Activated CD8-positive, alpha-beta memory T cell treated with anti-CD3 and anti-CD28 coated beads for 4 hours (primary cell): ENCODE measurements at places on chromosomes 3 and 15.

GRCh38 chr15:63820210-63820609 lies 13.5 kb downstream of the HERC1 start:
- DNase-seq: no peak

GRCh38 chr3:189806171-189806951 lies 175.2 kb downstream of the TP63 start:
- DNase-seq: no peak

GRCh38 chr3:53826048-53826447 lies 20.2 kb downstream of the CHDH start:
- DNase-seq: no peak

DNA sequence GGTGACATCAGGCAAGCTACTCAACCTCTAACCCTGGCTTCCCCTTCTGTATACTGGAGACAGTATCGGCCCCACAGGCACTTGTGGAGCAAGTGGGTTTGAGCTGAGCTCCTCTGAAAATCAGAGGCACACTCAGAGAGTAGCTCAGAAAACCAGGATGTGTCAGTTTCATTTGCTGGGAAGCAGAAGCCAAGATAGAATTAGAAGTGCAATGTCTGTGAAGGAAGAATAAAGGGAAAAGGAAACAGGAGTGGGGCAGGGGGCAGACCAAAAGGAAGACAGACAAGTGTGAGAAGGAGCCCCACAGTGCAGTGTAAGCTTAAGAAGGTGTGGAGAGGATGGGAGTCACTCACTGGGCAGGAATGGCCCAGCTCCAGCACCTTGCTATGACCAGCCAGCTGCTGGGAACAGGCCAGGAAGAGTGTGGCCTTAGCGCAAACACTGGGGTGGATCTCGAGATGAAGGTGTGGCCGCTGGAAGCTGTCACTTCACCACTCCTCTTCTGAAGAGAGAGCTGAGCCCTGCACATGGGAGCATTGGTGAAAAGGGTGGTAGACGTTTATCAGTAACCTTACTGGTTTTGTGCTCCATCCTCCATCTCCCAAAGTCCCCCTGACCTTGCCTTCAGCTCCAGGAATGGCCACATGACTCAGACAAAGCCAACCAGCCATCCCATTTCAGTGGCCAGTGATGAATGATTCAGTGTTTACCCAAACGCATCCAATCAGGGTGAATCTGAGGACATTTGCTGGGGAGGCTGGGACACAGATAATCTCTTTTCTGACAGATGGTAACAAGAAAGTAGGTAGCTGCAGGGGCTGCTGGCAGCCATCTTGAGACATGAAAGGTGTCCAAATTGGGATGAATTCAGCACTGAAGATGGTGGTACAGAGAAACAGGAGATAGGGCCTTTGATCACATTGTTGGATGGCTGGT lies 108.4 kb downstream of the SHQ1 start:
- no peak for DNase-seq

GRCh38 chr3:73866846-73867245 lies 242.1 kb upstream of the PDZRN3 start:
- DNase-seq: no peak

DNA sequence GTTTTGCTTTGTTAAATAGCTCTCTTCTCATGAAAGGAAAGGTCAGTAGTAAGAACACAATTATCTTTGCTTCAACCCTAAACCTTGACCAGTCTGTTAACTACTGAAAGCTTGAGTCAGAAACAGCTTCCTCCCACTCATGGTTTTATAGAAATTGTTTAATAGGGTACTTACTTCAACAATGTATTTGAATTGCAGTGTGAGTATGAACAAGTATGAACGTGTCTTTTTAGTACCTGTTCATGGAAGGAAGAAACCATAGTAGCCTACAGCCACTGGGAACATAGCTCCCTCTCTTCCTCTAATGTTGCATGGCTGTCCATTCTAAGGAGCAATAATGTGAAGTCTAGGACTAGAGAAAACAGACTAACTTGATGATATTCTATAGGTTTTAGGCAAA lies 311.0 kb downstream of the MCTP2 start:
- no peak for DNase-seq

DNA sequence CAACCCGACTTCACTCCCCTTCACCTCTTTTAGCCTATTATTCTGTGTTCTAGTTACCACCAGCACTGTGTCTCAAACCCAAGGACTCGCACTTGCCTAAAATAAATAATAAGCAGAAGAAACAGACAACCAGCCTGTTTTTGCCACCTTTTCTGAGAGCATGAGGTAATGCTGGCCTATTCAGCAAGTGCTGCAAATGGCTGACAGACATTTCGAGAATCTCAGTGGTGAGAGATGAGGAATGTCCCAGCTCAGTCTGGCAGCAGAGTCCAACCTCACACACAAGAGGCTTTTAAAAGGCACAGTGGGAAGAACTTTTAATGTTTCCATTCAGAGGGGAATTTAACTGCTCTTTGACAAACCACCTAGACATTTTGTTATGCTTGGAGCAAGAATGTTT lies 143.3 kb upstream of the GMNC start:
- DNase-seq: no peak

DNA sequence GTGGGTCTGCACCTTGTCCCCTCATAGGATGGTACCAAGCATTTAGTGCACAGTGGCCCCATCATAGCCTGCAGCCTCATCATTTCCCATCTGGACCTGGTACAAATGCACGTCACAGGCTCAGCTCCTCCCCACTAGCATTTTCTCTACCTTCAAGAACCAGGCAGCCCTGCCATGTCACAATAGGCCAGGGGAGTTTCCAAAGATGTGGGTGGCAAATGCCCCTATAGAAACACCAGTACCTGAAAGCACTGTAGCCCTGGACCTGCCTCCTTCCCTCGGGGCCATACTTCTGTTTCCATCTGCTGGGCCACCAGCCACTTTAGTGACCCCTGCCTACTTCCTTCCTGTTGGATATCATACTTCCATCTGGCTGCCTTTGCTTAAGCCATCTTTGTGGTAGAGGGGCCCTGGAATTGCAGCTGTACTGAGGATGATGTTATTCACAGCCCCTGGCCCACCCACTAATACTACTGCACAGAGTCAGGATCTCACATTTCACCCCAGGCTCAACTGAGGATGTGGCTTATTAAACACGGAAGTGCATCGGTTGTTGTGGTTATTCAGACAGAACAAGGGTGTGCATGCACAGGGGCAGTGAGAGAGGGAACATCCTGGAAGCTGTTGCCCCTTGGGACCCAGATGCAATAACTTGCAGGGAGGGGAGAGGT lies 3.8 kb downstream of the TCTA start:
- DNase-seq: peak; percentile 33

DNA sequence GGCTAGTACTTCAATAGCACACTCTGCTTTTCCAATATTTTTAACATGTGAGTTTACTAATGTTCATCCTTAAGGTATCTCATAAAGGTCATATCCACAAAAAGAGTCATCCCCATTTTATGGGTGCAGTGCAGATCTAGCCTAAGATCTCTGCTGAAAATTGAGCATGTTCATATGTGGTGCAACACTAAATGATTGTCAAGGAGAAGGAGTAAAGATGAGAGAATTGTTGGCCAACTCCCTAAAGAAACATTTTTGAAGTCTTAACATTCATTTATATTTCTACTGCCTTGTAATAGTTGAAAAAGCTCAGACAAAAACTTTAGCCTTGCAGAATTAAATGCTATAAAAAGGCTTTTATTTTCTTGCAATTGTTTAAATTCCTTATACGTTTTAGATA lies 1159.6 kb downstream of the TBL1XR1 start:
- DNase-seq: no peak

- no peak for DNase-seq
These were observed 45.5 kb upstream of the TNFSF10 start for GRCh38 chr3:172568701-172569100.

GRCh38 chr3:160860346-160860745 lies 104.3 kb downstream of the PPM1L start:
- DNase-seq: no peak

DNA sequence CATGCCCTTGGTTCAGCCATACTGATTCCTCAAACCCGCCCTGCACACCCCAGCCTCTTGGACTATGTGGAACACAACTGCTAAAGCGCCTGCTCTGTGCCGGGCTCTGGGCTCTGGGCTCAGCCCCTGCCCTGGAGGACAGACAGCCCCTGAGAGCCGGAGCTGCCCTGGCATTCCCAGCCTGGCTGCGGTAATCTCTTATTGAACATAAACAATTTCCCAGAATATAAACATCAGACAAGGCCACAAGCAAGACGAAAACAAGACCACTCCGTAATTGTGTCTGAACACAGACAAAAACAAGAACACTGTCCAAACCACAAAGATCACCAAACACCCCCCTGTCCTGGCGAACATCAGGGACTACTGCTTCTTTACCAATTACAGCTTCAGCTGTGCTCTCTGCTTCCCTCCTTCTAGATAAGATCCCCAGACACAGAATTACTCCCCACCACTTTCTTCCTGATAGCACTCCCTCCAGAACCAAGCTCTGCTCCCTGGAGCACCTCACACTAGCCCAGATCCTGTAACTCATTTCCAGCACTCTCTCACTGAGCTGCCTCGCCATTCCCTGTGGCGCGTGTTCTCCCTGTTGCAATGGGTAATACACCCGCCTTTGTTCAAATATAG lies 57.1 kb upstream of the TLE3 start:
- no peak for DNase-seq

GRCh38 chr3:197949191-197949777 lies 706 bp upstream of the RPL35A start:
- no peak for DNase-seq

DNA sequence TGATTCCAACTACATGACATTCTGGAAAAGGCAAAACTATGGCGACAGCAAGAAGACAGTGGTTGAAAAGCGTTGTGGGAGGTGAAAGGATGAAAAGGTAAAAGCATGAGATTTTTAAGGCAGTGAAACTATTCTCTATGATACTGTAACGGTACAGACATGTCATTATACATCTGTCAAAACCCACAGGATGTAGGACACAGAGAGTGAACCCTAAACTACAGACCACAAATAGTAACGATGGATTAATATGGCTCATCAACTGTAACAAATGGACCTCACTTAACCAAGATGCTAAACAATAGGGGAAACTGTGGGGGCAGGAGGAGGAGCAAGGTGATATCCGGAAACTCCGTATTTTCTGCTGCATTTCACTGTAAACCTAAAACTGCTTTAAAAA lies 39.1 kb downstream of the MYO9A start:
- DNase-seq: no peak

GRCh38 chr15:89401631-89402517 lies 67.2 kb upstream of the POLG start:
- no peak for DNase-seq

GRCh38 chr3:189049458-189050236 lies 122.1 kb upstream of the TPRG1 start:
- no peak for DNase-seq

DNA sequence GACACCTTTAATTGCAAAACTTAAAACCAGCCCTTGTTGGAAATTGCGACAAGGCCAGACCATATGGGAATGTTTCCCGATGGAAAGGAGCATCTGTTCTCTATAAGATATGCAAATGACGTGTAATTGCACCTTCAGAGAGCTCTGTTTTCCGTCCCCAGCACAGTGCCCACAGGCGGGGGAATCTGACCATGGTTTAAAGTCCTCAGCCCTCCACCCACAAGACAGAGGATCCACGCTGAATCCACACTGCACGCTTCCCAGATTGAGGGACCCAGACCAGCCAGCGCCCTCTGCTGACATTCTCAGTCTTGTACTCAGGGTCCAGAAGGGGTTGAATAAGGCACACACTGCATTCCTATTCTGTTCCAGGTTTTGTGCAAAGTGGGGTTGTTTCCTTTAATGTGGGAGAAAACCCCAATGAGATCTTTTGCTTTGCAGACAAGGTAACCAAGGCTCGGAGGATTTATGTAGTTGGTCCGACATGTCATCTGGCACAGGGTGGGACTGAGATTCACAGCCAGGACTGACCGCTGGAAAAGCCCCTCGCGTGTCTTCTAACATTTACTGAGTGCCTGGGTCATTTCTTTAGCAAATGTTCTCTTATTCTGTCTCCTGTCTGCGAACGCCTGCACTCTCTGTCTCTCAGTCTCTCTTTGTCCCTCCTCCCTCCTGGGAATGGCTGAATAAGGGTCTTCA lies 36.8 kb upstream of the KLHL25 start:
- DNase-seq: no peak

GRCh38 chr3:181713280-181713647 lies 1.5 kb downstream of the SOX2 start:
- no peak for DNase-seq

DNA sequence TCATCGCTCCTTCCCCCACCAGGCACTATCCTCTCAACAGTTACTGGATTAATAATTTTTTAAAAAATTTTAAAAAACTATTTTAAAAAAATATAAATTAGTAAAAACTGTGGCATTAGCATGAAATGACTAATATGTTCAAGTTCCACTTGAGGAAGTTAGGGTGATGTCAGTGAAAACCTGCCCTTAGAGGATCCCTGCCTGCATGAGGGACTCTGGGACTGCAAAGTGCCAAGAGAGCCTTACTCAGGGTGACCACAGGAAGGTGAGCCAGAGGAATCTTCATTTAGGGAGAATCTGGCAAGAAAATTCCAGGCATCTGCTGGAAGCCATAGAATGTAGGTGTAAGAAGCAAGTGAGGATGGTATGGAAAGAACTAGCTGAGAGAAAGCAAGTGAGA lies 157.7 kb upstream of the BCL6 start:
- DNase-seq: no peak

- no peak for DNase-seq
These were observed 35.8 kb downstream of the MGLL start for GRCh38 chr3:127786353-127787070.

DNA sequence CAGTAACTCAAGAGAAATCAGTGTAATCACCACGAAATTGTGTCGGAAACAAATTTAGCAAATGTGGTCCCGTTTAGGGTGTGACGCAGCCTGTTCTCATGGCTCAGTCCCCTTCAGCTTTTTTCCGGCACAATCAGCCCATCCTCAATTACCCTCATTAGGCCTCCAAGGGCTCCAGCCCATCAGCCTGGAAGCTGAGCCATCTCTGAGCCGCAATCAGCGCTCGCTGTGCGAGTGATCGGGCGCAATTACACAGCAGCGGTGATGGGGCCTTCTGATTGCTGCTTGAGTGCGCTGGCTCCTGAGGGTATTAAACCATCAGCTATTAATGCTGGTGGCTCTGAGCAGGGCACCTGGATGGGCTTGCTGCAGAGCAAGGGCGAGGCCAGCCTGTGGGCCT lies 55.6 kb downstream of the PLXNA1 start:
- DNase-seq: no peak

GRCh38 chr3:188111002-188111584 lies 42.9 kb upstream of the LPP start:
- no peak for DNase-seq

GRCh38 chr3:132469326-132469725 lies 52.0 kb downstream of the DNAJC13 start:
- DNase-seq: no peak

DNA sequence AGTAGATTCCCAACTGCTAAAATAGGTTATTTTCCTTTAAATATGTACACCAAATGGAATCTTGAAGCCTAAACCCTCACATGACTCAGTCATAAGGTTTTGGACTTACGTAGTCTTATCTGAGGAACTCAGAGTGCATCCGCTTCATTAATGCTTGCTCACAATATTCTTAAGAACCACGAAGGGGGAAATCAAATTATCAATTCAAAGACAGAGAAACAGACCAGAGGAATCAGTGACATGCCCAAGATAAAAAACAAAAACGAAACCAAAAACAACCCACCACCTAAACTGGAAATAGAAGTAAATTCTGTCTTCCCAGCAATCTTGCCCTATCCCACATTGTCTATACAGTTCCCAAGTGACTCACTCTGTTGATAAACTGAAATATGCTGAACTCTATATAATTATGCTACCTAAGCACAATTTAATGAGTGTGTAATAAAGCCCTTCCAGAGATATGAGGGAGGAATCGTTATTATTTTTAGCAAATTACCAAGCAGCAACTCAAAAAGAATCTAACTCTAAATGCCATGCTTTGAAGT lies 135.4 kb upstream of the CBLB start:
- DNase-seq: no peak
